Mammary epithelial cell (primary cell): ENCODE measurements at places on chromosomes 2 and 18.

- peak; percentile 99 for DNase-seq
These were observed 42.3 kb downstream of the SLC4A1AP start for GRCh38 chr2:27705851-27706622.

- DNase-seq: no peak
These were observed 8.7 kb upstream of the MPP4 start for GRCh38 chr2:201707142-201707541.

DNA sequence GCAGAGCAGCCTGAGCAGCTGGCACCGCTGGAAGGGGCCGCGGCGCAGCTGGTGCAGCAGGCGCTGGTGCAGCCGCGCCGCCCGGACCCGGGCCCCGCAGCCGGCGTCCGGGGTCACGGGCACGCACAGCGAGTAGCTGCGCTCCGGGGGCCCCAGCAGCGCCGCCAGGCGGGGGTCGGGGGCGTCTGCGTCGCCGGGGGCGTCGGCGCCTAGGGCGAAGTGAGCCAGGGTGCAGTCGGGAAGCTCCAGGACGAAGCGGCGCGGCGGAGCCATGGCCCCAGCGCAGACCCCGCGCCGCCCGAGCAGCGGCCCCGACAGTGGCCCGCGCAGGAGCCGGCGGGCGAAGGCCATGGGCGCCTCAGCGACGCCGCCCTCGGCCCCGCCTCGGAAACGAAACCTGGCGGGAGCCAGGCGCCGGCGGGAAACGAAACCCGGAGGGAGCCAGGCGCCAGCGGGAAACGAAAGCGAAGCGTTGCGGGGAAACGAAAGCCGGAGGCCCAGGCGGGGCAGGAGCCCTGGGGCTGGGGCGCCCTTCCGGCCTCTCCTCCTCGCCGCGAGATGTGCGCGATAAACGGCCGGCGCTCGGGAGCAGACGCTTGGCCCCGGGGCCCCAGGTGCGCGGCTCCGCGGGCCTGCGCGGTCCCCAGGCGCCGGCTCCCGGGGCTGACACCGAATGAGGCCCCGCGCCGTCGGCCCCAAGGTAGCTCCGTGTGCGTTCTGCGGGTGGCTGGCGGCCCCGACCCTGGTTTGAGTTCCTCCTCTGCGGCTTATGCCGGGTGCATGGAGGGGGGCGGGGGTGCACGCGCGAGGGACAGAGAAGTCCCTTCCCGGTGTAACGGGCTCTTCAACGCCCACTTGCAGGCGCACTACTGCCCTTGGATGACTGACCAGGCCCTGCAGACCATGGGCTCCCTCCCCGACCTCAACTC, at the start of gene CMPK2:
CMPK2 (minus strand) TSS at position 562 of the 929 bp plus-strand sequence; CDS start at position 351, 211 bp downstream.
- DNase-seq: peak; percentile 33

DNA sequence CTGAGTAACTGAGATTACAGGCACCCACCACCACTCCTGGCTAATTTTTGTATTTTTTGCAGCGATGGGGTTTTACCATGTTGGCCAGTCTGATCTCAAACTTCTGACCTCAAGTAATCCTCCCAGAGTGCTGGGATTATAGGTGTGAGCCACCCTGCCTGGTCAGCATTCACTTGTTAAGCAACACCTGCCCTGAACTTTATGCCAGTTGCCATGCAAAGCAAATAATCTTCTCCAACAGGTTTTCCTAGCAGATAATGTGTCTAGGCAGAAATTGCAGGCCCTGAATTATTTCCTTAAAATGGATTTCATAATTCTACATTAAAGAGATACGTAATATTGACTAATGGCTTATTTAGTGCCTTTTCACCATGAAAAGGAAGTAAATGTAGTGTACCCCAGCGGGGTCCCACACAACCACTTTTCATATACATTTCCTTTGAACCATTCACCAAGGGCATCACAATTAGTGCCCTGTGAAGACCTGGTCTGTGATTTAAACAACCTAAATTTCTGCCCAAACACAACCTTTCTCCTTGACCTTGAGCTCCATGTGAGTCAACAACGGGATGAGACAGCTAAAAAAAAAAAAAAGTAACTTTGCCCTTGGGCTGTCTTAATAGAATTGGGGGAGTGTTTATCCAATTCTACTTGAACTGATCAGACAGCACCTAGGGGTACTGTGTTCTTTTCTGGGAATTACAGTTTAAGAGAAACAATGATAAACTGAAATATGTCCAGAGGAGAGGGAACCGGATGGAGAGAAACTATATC, 41.6 kb downstream of the EEF1B2 start:
- no peak for DNase-seq

DNA sequence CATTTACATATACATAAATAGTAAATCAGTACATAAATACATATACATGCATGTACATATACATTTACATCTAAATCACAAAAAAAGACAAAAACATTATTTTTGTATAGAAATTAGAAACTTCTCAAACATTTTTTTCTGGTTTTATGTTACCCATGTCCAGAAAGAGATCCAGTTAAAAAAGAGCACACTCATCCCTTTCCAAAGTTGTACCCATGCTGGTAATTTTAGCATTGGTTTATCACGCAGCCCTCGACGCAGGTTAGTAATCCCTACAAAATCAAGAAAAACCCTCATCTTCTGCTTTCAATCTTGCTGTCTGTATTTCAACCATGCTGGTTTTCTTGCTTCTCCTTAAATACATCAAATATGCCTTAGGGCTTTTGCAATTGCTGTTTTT, 10.5 kb downstream of the SCN9A start:
- DNase-seq: no peak

DNA sequence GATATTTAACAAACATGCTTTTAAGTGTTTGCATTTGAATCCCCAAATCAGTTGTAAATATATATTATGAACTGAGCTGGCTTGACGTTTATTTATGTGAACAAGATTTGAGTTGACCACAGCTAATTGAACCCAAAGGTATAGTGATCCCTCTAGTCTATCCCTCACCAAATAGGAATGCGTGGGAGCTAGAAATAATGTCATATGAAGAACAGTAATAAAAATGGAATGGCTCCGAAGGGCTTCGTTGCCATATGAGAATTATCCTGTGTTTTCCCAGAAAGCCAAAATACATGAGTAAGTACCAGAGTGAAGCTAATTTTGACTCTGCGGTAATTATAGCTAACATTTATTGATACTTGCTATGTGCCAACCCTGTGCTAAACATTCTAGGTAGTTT, 142.7 kb downstream of the ADCYAP1 start:
- no peak for DNase-seq

GRCh38 chr18:74179623-74180199, 31.4 kb downstream of the TIMM21 start:
- DNase-seq: no peak

GRCh38 chr2:138622613-138623012, 121.0 kb downstream of the SPOPL start:
- DNase-seq: no peak

- DNase-seq: no peak
These were observed 27.8 kb upstream of the RNF125 start for GRCh38 chr18:31990823-31991222.

DNA sequence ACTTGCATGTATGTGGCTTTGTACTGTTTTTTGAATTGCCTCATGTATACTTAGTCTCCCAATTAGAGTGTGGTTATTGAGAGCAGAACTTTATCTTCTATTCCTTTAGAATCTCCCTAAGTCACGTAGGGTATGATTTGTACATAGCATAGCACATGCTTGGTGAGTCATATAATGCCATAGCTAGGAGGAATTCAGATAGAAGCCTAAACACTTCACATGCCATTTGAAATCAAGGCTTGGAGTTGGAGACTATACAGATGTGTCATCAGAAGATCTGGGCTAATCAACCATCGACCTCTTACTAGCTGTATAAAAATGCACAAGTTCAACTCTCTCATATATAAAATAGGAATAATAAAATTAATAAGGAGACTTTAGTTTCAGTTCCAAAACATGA, 222.6 kb upstream of the ST6GAL2 start:
- no peak for DNase-seq

GRCh38 chr2:240651185-240651584, 25.9 kb downstream of the GPR35 start:
- peak; percentile 37 for DNase-seq

- DNase-seq: peak; percentile 72
These were observed 2.5 kb upstream of the SH3RF3 start for GRCh38 chr2:109126501-109126860.

GRCh38 chr2:239961662-239962613, 63.2 kb downstream of the NDUFA10 start:
- DNase-seq: no peak

DNA sequence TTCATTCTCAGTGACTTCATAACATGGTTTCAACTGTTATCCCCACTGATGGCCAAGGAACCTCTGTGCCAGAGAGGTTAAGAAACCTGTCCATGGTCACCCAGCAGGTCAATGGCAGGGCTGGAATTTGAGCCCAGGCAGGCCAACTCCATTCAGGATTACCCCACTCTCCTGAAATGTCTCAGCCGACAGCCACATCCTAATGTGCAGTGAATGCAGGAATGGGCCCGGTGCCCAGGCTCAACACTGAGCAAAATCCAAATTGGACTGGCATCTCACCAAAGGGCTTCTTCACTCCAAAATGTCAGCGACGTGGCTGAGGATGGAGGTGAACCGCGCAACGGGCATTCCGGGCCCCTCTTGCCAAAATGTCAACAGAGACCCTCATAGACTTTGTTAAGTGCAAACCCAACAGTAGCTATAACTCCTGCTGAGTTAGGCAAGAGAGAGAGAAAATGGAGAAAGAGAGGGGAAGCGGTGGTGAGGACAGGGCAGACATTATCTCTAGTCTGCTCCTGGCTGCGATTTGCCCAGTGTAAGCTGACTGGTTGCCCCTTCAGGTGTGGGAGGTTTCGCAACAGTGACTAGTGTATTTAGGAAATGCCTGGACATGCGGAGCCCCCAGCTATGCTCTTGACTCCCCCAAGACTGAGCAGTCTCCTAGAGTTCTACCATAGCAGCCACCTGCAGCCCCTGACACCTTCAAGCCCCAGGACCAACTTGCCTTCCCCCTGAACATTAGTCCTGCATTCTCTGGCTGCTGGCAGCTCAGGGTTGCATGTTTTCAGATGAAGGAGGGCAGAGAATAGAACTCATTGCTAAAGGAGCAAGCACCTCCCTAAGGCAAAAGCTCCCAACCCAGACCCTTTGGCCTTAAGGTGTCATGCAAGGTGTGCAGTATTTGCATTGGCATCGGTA, 167.7 kb downstream of the ANAPC1 start:
- no peak for DNase-seq

- no peak for DNase-seq
These were observed 44.7 kb downstream of the ITSN2 start for GRCh38 chr2:24315669-24316068.

- DNase-seq: no peak
These were observed 810.1 kb upstream of the POU3F3 start for GRCh38 chr2:104043864-104044263.

GRCh38 chr2:210337159-210337558, 22.2 kb upstream of the MYL1 start:
- no peak for DNase-seq

GRCh38 chr2:60468382-60469085, 84.9 kb downstream of the BCL11A start:
- DNase-seq: peak; percentile 49
